Stimulated activated CD8-positive, alpha-beta memory T cell treated with anti-CD3 and anti-CD28 coated beads, Interleukin-15, amount 100 ng/mL, for 24 hours (primary cell): ENCODE measurements at places on chromosomes 4 and X.

- DNase-seq, result no peak
Measured at GRCh38 chrX:124395145-124395880, 49.0 kb downstream of the SH2D1A start.

DNA sequence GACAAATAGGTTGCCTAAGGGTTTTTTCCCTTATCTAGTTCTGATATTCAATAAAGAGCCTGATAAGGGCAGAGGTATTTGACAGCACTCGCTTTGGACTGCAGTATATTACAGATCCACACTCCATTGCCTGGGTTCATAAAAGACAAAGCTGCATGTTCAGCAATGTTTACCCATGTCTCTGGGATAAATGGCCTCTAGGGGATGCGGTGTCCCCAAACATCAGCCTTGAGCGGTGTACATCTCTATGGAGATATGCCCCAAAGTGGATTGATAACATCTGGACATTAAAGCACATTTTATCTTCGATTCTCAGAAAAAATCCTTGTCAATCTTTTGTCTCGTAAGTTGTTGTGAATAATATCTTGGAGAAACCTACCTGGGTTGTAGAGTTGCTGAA lies 660.8 kb upstream of the AADAT start:
- no peak for DNase-seq

DNA sequence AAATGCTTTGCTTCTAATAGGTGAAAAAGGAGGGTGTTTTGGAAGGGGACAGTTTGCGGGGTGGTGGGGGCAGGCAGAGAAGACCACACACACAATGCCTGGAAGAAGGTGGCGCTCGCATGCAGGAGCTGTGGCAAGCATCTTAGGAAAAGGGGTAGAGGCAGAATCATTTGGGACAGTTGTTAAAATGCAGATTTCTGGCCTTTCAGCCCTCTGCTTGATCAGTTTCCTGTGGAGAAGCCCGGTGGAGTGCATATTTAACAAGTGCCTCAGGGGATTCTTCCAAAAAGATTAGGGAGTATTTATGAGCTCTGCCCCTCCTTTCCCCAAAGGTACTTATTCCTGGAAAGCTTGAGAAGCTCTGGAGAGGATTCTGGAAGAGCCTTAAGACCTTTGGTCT lies 4.8 kb downstream of the NOCT start:
- DNase-seq, result no peak

- no peak for DNase-seq
Measured at GRCh38 chrX:1750267-1750666, 135.4 kb downstream of the ASMT start.

GRCh38 chrX:44898411-44899221 lies 25.6 kb downstream of the KDM6A start:
- DNase-seq, result no peak

DNA sequence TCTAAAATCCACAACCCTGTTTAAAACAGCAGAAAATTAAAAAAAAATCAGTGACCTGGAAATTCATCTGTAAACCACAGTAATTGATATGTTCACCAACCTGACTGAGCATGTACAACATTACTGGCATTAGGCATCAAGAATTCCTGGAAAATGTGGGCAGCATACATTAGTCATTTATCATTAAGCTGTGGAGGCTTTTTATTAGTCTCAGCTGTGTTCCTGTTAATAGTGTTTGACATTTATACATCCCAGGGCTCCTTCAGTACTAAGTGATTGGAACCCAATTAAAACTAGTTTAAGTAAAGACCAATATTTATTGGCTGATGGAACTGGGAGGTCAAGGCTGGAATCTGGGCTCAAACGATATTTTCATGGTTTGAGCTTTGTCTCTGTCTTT lies 227.3 kb upstream of the GIMD1 start:
- no peak for DNase-seq

GRCh38 chr4:80717204-80717603 lies 313.3 kb upstream of the BMP3 start:
- no peak for DNase-seq

GRCh38 chr4:88818631-88819470 lies 121.2 kb upstream of the NAP1L5 start:
- no peak for DNase-seq

DNA sequence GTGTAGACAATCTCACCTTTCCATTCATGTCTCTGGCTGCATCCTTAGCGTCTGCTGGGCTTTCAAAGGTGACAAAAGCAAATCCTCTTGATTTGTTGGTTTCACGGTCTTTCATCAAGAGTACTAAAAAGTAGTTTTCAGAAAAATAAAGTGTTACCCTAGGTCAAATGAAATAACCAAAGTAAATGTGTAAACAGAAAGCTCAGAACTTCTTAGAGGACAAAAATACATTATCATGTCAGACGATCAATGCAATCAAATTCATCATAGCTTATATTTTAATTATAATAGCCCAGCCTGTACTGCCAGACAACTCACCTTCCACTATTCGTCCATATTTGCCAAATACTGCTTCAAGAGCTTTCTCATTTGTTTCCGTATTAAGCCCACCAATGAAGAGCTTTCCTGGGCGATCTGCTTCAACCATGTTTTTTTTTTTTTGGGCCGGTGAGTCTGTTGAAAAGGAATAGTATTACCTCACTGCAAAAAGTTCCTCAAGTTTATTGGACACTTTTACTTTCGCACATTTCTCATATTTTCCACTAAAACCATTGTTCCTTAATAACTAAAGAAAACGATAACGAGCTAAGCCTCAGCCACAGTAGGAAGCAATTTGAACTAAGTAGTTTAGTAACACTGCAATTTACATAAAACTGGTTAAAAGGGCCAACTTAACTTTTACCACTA lies 1.4 kb downstream of the RBMX start:
- DNase-seq, result no peak

DNA sequence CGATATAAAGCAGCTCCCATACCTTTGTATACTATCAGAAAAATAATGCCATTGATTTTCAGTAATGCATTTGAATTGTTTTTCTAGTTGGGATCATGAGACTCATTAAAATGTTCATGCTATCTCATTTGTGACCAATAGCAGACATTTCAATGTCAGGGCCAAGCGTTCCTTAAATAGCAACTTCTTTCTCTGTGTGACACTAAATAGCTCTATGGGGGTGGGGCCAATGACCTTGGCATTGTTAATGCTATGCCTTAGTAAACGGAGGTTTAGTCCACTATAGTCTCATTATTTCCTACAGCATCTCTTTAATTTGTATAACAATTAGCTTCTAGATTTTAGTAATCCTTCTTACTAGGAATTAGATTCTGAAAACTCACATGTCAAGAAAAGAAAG lies 48.6 kb upstream of the ARHGAP24 start:
- no peak for DNase-seq

- DNase-seq, result no peak
Measured at GRCh38 chrX:9315086-9315485, 149.8 kb upstream of the TBL1X start.

- DNase-seq, result no peak
Measured at GRCh38 chr4:175806727-175807126, 5.3 kb downstream of the GPM6A start.

DNA sequence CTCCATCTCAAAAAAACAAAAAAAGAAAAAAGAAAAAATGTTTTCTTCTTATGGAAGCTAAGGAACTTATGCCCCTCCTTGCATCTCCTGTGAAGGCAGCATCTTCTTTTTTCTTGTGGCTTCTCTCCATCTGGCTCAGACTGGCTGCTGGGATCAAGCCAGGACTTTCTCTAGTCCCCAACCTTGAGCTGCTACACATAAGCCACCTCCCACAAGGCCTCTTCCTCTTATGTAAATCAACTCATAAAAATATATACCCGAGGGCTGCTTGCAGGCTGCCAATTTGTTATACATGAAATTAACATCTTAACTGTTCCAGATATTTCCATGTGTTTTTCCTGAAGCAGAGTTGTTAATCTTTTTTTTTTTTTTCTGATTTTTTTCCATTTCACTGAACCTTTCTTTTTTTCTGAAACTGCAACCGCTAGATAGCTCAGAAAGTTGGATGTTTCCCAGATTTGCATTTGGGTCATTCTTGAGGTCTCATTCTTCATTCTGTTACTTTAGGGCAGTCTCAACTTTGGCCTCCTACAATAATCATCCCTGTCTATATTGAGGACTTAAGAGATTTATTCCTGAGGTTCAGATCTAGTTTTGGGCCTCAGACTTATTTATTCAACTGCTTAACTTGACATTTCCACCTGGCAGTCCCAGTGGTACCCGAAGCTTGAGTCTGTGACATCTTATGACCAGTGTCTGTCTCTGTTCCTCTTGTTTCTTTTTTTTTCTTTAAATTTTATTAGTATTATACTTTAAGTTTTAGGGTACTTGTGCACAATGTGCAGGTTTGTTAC lies 10.3 kb downstream of the SNX25 start:
- DNase-seq, result no peak

- no peak for DNase-seq
Measured at GRCh38 chr4:71217688-71218087, 121.1 kb upstream of the SLC4A4 start.

- no peak for DNase-seq
Measured at GRCh38 chr4:41678951-41679350, 69.6 kb downstream of the PHOX2B start.

DNA sequence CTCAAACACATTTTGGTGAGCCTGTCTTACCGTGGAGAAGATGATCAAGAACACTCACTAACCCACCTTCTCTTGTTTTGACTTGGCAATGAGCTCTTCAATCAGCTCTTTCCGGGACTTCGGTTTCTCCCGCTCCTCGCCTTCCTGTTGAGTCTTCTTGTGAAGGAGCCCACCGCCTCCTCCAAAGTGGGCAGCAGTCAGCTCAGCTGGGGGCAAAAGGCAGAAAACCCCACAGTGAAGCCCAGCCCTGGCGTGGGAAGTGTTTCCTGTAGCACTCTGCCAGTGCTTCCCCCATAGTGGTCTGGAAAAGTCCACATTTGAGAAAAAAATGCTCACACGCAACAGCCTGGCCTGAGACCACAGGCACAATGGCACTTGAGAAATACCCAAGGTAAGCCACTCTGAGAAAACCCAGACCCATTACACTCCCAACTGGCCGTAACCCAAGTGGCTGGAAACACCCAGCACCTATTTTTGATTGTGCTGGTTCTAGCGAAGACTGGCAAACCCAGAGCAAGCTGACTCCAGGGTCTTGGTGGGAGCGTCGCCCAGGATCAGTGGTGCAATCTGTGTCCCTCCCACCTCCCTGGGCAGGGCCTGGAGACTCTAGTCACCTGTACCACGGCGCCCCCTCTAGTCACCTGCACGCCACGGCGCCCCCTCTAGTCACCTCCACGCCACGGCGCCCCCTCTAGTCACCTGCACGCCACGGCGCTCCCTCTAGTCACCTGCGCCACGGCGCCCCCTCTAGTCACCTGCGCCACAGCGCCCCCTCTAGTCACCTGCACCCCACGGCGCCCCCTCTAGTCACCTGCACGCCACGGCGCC lies 8.6 kb downstream of the NOP14 start:
- DNase-seq, result no peak

DNA sequence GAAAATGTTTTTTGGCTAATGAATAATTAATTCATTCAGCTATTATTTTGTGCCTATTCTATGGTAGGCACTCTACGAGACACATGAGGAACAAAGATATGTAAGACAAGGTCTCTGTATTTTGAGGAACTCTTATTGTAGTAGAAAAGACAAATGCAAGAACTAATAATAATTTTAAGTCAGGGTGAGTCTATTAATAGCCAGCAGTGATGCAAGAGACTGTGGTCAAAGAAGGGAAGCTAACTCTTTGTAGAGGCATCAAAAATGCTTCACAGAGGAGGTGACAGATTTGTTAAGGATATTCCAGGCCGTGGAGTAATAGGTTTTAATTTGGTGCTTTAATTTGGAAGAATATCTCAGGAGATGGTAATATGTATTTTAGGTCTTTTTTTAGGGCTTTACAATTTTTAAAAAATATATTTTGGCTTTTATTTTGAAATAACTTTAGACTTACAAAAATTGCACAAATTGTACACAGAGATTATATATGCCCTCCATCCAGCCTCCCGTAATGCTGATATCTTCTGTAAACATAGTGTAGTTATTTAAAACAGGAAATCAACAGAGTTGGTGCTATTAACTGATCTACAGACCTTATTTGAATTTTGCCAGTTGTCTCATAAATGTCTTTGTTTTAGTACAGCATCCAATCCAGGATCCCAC lies 48.1 kb downstream of the DCLK2 start:
- no peak for DNase-seq

- DNase-seq, result no peak
Measured at GRCh38 chr4:82782626-82783345, 15.8 kb downstream of the SCD5 start.

DNA sequence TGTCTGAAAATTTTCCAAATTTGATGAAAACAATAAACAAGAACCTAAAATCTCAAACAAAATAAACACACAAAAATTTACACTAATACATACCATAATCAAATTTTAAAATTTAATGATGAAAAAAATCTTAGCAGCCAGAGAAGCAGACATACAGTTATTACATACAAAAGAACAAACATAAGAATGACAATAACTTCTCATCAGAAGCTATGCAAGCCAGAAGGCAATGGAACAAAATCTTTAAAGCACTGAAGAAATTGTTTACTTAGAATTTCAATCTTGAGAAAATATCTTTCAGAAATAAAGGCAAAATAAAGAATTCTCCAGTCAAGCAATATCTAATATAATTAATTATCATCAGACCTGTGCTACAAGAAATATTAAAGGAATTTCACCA lies 121.3 kb downstream of the IDS start:
- DNase-seq, result no peak

- no peak for DNase-seq
Measured at GRCh38 chr4:44701037-44701436, 22.8 kb downstream of the GUF1 start.

DNA sequence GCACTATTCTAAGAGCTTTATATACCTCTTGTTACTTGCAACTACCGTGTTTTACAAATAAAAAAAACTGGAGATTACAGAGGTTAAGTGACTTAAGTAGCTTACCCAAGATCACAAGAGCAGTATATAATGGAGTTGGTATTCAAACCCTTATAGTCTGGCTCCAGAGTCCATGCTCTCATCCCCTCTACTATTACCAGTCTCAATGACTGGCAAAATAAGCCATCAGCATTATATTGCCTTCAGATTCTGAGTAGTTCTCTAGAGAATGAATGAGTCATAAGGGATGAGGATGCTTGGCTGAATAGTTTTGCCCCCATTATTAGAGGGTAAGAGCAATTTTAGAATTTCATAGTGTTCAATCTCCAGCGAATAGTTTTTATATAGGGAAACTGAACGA lies 170.1 kb upstream of the ATOH1 start:
- DNase-seq, result no peak

DNA sequence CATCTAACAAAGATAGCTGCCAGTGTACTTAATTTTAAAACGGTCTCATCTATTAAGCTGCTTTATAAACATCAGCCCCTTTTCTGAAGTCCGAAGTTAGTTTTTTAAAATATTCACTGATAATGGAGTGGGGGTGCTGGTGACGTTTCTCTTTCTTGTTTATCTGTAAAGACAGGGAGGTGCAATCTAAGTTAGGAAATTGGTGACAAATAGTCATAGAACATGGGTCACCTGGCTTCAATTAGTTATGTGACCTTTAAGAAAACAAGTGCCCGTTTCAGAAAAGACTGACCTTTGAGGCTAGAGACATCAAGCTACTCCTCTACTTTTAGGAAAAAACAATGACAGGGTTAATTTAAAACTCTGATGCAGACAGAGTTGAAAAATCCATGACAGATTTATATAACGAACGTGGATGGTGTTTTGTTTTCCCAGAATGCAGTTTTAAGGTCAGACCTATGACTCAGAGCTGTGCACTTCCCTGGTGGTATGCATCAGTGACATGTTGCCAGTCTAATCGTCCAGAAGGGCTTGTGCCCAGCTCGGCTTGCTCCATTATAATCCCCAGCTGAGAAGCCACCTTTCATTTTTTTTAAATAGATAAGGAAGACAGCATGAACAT lies 38.2 kb downstream of the FHL1 start:
- no peak for DNase-seq
